Activated CD4-positive, alpha-beta T cell treated with anti-CD3 and anti-CD28 coated beads, Interleukin-2, amount 50 U/mL, for 16 hours (primary cell): ENCODE measurements at places on chromosomes 2 and 18.
A peak's percentile ranks its signal among the peaks of the same experiment; 100 is the strongest.

DNA sequence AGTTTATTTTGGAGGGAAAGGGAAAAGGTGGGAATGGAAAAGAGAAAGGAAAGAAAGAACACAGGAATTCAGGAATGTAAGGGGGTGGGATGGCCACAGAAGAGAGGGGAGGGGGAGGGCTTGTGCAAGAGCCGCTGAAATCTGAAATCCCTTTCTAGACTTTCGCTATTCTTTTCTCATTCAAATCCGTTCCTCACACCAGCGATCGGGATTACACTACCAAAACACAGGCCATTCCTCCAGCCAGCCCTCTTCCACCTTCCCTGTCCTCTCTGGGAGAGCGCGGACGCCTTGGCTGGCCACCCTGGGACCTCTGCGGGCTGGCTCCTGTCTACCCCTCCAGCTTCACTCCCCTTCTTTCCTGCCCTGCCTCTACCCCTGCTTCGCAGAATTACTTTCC is 102.3 kb downstream of the CDCA7 start:
- no peak for DNase-seq

GRCh38 chr18:415617-416612 is 84.6 kb downstream of the COLEC12 start:
- no peak for DNase-seq

DNA sequence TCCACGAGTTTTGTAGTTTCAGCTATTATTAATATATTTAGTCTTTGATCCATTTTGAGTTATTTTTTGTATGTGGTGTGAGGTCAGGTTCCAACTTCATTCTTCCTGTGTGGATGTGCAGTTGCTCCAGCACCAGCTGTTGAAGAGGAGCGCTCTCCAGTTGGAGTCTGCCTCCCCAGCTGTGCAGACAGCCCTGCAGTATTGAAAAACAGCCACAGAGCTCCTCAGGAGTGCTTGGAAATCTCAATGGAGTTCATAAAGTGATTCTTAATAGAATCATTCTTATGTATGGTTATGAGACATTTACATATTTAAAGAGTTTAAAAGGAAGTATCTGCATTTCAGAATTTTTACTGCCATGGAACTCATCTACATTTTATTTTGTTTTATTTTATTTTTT is 17.3 kb downstream of the DGKD start:
- no peak for DNase-seq

- DNase-seq = no peak
Measured at GRCh38 chr2:121886059-121886458, 130.6 kb downstream of the TSN start.

GRCh38 chr2:142588269-142588668 is 289.2 kb upstream of the KYNU start:
- no peak for DNase-seq

DNA sequence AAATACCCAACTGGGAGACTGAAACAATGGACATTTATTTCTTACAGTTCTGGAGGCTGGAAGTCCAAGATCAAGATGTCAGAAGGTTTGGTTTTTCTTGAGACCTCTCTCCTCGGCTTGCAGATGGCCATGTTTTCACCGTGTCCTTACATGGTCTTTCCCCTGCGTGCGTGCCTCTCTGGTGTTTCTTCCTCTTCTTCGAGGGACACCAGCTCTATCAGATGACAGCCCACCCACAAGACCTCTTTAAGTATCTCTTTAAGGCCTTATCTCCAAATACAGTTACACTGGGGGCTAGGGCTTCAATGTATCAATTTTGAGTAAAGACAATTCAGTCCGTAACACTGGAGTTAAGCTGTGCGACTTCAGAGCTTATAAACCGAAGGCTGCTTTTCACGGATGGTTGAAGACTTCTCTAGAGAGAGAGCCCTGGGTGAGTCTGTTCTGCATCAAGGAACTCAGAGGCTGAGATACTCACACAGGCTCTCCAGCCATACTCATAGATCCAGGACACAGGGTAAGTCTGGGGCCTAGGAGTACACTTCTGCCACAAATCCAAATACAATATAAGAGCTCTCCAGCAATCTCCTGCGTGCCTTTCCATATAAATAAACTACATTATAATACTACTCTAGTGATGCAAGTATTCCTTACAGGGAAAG is 339.9 kb upstream of the PKDCC start:
- no peak for DNase-seq

GRCh38 chr2:6999211-6999877 is 82.1 kb downstream of the RNF144A start:
- no peak for DNase-seq

DNA sequence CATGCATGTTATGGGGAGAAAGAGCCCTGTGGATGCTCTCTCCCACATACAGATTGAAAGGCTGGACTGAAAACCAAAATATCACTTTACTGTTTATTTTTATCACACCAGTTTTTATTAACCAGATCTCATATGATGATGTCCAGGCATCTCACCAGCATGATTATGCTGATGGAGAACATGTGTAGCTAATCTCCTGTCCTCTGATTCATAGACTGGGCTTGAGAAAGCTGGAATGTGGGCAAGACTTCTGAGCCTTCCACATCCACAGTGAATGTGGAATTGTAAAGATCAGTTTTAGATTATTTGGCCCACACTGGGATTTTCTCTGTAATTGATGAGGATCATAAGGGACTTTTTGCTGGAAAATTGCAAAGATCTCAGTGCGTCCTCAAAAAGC is 137.9 kb downstream of the ICOS start:
- DNase-seq = no peak

GRCh38 chr2:217685255-217685605 is 317.6 kb downstream of the TNS1 start:
- no peak for DNase-seq

- DNase-seq = no peak
Measured at GRCh38 chr2:226213717-226214116, 585.9 kb downstream of the IRS1 start.

GRCh38 chr2:20707601-20708000 is 40.7 kb downstream of the GDF7 start:
- DNase-seq = no peak

GRCh38 chr18:2656237-2656980 is 883 bp downstream of the SMCHD1 start:
- DNase-seq = peak; percentile 51

- DNase-seq = peak; percentile 45
Measured at GRCh38 chr2:25587361-25587760, 86.0 kb downstream of the DTNB start.

DNA sequence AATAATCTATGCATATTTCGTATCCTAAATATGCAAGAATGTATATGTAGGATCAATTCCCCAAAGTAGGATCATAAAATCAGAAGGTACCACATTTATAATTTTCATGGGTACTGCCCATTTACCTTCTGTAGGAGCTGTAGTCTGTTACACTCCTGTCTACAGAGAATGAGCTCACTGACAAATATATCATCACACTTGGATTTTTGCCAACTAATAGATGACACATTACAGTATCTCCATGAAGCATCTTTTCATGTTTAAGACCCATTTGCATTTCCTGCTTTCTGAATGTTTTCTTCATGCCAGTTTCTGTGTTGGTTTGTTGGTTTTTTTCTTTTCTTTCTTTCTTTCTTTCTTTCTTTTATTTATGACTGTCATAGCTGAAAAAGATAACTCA is 70.9 kb upstream of the EML6 start:
- DNase-seq = peak; percentile 19

DNA sequence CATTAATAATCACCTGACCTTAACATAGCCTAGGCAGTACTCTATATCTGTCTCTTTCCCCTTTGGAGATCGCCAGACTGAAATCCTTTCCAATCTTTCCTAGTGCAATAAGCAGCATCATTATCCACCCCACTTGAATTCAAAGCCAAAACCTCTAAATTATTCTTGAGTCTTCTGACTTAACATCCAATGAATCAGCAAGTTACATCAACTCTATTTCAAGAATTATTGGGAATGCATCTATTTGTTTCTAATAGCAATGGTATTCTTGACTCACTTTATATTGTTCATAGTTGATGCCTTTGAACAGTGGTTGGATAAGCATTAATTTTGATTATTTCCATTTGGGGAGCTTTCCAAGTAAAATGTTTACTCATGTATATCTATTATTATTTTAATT is 144.8 kb downstream of the ZNF804A start:
- DNase-seq = no peak

- DNase-seq = no peak
Measured at GRCh38 chr2:236394571-236394970, 130.4 kb upstream of the ASB18 start.

DNA sequence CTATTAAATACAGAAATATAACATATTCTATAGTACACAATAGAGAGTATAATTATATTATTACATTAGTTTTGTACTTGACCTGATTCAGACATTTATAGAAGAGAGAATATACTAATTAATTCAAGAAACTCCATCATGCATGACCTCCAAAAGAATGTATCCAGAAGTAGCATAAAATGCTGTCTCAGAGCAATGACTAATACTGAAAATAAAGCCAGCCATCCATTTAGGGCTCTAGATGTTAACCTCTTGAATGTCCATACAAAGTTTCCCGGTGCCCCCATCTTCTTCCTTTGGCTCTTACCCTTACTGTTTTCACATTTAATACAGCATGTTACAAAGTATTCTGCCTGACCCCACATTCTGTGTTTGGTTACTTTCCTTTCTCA is 102.0 kb downstream of the ARHGAP15 start:
- DNase-seq = no peak

DNA sequence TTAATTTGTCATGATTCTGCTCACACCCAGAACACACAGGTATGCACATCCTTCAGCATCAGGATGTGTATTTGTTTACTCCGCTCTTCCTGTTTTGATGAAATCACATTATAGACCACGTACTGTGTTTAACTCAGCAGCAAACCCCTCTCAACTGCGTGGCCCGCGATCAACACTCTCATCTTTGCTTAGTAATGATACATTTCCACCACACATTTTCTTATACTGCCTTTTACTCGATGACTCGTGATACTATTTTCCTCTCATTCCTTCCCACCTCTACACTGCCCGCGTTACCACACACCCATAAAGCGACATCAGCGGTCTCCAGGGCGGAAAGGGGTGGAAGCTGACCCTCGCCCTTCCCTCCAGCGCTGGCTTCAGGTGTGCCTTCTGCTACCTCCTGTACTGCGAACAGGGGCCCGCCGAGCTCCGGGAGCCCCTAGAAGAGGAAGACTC is 1.3 kb downstream of the NETO1 start:
- no peak for DNase-seq

- DNase-seq = no peak
Measured at GRCh38 chr18:22254088-22254487, 84.7 kb downstream of the GATA6 start.

DNA sequence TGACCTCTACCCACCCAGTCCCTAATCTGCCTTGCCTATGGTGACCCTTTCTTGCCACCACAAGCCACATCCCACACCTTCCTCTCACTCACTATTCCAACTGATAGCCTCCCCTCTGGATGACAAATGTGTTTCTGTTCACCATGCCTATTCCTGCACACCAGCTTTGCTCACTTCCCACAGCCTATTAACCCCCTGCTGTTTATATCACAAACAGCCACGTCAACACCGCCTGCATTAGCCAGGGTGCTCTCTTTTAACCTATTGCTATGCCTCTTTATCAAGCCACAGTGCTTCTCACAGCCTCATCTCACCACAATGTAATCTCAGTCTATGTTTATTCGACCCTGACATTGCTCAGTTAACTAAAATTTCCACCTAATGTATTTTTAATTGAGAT is 271.8 kb downstream of the SUCLG1 start:
- DNase-seq = no peak

GRCh38 chr2:177327009-177327408 is 62.5 kb upstream of the NFE2L2 start:
- DNase-seq = no peak

DNA sequence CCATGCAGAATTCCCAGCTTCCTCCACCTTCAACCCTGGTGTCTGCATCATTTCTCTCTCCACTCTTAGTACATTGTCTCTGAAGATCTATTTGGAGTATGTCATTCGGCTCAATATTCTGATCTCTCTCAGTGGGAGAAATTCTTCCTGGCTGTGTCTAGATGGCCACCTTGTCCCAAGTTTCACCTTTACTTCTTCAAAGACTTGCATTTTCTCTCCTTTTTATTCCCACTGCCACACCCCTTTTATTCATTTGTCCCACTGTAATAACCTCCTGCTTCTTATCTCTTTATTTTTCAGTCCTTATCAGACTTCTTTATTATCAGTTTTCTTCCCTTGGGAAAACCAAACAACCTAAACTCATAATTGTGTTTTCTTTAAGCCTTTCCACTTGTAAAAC is 54.3 kb upstream of the CERS6 start:
- DNase-seq = no peak

DNA sequence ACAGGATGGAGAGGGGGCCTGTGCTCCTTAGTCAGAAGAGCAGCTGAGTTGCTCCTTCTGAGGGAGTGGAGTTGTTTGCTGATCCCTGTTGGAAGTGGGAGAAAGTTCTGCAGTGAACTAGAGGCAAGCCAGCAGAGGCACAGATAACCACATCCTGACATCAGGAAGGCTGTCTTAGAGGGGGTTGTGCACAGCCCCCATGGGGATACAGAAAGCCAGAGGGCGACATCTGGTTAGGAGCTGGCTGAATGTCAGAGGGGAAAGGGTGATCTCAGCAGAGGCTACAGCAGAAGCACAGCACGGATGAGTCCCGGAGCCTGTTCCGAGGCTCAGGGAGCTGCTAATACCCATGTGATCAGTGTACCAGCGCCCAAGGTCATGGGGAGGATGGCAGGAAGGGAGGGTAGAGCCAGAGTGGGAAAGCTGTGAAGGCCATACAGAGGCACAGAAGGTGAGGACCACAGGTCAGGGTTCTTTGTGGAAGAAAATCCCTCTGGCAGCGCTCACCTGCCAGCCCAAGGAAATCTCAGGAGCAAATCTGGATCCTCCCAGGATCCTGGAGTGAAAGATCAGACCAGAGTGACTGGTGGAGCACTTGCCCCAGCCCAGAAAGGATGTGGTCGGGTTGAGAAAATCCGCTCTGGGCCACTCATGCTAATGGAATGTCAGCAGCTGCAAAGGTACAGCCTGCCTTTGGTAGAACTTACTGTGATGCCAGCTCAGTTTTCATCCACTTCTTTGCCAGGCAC is 111.8 kb downstream of the STPG4 start:
- no peak for DNase-seq

- no peak for DNase-seq
Measured at GRCh38 chr2:68316111-68316510, 3.6 kb downstream of the CNRIP1 start.

- DNase-seq = no peak
Measured at GRCh38 chr2:194319222-194319992, 1337.6 kb upstream of the SLC39A10 start.

- no peak for DNase-seq
Measured at GRCh38 chr2:207984765-207985480, 40.4 kb downstream of the PLEKHM3 start.

DNA sequence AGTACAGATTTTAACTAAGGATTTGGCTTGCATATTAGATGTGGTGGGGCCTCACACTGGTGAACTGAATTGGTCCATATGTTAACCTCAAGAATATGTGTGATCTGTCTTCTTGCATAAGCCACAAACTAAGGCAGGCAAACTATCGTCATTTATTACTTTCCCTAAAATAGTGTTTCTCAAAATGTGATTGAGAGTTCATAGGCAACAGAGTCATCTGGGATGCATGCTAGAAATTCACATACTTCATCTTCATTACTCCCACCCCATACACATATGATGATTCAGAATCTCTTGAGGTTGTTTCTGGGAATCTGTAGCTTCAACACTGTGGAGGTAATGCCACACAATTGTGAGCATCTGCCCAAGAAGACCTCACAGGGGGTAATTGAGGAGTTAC is 822.8 kb upstream of the CDH2 start:
- no peak for DNase-seq

- DNase-seq = no peak
Measured at GRCh38 chr2:121052023-121052422, 233.0 kb downstream of the TFCP2L1 start.

- peak; percentile 54 for DNase-seq
Measured at GRCh38 chr2:230589497-230590015, 123.1 kb upstream of the CAB39 start.
